ENCODE measurements at places on chromosomes 2 and 18.

DNA sequence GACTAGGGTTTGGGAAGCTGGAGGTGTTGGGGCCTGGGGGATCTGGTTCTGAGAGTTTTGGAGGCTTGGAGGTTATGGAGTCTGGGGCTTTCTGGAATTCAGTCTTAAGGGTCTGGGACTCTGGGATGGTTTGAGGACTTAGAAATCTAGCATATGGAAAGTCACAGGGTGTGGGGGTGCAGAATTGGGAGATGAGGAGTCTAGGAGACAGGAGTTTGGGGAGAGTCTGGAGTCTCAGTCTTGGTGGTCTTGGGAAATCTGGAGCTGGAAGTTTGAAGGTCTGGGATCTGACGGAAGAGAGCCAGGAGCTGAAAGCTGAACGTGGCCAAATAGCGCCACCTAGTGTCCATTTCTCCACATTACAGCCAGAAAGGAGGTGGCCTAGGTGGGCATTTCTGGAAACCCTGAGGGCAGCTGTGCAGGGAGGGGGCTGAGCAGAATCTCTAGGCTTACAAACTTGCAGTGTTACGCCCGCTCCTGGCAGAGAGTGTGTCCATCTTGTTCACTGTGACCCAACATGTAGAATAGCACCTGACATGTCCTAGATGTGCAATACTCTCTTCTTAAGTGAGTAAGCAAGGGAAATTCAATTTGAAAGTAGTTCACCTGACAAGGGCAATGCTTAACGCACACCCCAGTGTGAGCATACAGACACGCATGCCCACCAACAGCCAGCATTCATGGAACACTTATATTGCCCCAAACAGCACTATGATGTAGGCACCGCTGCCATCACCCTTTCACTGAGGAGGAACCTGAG, 204.8 kb downstream of the TFCP2L1 start:
- DNase-seq = peak; percentile 38

- no peak for DNase-seq
Measured at GRCh38 chr2:103401621-103402020, 639.8 kb downstream of the TMEM182 start.

- no peak for DNase-seq
Measured at GRCh38 chr2:31263636-31264190, 29.8 kb downstream of the EHD3 start.

GRCh38 chr2:159921752-159922404, 123.9 kb upstream of the CD302 start:
- peak; percentile 73 for DNase-seq

DNA sequence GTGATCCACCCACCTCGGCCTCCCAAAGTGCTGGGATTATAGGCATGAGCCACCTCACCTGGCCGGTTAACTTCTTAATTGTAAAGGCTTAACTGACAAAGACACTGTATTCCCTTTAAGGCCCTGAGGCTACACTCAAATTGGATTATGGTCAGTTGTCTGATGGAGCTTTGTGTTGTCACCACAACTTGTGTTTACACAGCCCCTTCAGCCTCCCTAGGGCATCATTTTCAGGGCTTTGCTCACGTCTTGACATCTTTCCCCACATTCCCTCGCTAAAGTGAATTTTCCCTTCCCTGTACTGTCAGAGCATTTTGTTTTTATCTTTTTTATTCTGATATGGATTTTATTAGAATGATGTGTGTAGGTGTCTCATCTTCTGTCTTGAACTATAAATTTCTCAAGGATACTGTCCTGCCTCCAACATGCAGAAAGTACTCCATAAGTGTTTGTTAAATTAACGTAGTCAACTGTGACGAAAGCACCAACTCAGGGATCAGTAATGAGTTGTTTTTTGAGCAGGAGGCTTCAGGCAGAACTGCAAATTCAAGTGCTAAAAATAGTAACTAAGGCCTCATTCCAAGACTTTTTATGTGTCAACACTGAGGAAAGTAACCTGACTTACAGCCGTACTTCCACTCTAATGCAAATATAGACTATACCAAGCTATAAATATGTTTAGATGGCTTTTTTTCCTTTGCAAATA, 77.1 kb upstream of the NARS1 start:
- DNase-seq = no peak

DNA sequence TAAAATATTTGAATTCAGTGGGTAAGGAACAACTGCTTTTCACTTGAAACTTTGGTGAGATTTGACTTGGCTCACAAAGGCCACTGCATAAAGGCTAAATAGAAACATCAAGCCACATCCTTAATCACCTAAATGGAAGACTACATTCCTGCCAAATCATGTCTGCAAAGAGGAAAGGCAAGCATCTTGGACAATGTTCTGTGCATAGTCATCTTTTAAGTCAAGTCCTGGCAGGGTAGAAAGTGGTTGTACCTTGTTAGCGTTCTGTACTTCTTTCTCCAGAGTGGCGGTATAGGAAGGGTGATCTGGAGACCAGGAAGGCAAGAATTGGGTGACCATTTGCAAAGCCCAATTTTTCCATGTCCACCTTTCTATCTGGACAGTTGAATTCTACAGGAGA, 121.4 kb upstream of the SLC14A2 start:
- DNase-seq = no peak

GRCh38 chr2:188966079-188966571, 8.0 kb upstream of the COL3A1 start:
- DNase-seq = no peak

DNA sequence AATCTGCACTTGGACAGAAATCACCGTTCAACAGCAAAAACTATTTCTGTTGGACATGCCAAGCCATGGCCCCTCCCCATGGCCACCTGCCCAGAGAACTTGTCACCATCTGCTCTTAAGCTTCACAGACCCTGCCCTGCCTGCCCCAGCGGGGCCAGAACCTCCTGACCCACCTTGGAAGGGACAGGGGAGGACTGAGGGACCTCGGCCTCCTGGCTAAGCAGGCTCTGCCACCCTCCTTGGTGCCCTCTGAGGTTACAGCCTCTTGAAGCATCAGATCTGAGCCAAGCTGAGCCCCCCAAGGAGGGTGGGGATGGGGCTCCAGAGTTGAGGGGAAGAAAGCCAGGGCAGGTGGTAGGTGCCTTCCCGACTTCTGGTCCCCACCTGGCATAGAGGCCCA, 6.5 kb downstream of the TEX261 start:
- no peak for DNase-seq

- DNase-seq = no peak
Measured at GRCh38 chr2:63673865-63674533, 85.2 kb downstream of the MDH1 start.

GRCh38 chr2:191032588-191033429, 18.8 kb upstream of the STAT1 start:
- DNase-seq = no peak

- no peak for DNase-seq
Measured at GRCh38 chr2:58788402-58788801, 547.3 kb upstream of the FANCL start.

DNA sequence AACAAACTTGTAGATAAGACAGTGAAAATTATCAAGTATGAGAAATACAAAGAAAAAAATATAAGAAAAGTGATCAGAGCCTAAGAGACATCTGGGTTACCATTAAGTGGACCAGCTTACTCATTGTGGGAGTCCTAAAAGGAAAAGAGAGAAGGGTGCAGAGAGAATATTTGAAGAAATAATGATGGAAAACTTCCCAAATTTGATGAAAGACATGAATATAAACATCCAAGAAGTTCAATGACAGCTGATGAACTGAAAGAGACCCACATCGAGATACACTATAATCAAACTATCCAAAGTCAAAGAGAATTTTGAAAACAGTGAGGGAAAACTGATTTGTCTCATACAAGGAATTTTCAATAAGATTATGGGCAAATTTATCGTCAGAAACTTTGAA, 22.5 kb downstream of the ARHGAP25 start:
- no peak for DNase-seq

- DNase-seq = no peak
Measured at GRCh38 chr18:39454866-39455265, 1889.3 kb upstream of the CELF4 start.

- DNase-seq = peak; percentile 31
Measured at GRCh38 chr2:105143467-105144151, 97.9 kb upstream of the GPR45 start.

GRCh38 chr2:9206991-9207640, 504 bp downstream of the ASAP2 start:
- DNase-seq = no peak

Measured in activated CD8-positive, alpha-beta memory T cell treated with anti-CD3 and anti-CD28 coated beads, Interleukin-2, amount 50 U/mL, for 4 hours (primary cell).